ENCODE measurements at places on chromosomes 16 and 17.

- DNase-seq = no peak
Observed at GRCh38 chr17:81306491-81306890, 11.4 kb upstream of the SLC38A10 start.

DNA sequence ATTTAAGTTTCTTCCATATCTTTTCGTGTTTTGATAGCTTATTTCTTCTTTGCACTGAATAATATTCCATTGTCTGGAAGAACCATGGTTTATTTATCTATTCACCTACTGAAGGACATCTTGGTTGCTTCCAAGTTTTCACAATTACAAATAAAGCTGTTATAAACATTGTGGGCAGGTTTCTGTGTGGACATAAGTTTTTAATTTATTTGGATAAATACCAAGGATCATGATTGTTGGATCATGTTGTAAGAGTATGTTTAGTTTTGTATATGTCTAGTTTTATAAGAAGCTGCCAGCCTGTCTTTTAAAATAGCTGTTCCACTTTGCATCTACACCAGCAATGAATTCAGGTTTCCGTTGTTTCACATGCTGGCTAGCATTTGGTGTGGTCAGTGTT is 339.4 kb downstream of the CDH11 start:
- DNase-seq = no peak

DNA sequence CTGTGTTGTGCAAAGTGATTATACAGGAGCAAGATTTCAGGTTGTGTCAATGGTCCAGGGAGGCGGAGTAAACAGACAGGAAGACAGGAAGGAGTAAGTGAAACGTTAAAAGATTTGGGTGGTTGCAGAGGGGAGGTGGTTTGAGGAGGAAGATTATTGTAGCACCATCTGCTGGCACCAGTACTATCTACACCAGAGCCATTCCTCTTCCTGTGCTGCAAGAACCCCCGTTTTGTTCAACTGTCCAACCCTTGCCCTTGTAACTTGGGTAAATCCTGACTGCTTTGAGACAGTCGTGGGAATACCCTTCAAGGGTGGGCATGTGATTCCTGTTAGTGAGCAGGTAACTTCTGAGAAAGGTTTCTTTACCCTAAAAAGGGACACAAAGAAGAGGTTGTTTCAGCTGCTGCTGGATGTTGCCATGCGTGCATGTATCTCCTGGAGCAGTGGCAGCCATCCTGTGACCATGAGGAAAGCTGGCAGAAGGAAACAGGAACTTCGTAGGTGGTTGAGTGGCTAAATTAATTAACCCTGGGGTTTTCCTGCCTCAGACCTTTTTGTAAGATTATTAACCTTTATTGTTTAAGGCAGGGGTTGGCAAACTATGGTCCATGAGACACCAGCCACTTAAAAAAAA is 124.1 kb downstream of the PRKCA start:
- no peak for DNase-seq

- no peak for DNase-seq
Observed at GRCh38 chr17:38748149-38748891, at the start of gene PCGF2. Gene PCGF2, minus strand, starts transcription at chr17:38748336. Its CDS starts 7,934 bp downstream, at chr17:38740402.

DNA sequence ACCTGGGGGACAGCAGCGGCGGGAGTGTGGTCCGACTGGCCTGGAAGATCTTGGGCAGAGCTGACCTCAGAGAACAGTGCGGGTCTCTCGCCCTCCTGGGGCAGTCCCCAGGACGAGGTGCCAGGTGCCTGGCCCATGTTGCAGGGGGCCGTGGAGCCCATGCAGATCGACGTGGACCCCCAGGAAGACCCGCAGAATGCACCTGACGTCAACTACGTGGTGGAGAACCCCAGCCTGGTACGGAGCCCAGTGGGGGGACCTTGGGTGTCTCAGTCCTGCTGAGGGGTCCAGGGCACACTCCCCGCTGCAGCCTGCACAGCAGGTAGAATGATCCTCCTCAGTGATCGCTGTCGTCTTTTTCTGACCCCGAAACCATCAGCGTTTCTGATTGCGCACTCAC is 1.4 kb downstream of the GPS1 start:
- DNase-seq = no peak

DNA sequence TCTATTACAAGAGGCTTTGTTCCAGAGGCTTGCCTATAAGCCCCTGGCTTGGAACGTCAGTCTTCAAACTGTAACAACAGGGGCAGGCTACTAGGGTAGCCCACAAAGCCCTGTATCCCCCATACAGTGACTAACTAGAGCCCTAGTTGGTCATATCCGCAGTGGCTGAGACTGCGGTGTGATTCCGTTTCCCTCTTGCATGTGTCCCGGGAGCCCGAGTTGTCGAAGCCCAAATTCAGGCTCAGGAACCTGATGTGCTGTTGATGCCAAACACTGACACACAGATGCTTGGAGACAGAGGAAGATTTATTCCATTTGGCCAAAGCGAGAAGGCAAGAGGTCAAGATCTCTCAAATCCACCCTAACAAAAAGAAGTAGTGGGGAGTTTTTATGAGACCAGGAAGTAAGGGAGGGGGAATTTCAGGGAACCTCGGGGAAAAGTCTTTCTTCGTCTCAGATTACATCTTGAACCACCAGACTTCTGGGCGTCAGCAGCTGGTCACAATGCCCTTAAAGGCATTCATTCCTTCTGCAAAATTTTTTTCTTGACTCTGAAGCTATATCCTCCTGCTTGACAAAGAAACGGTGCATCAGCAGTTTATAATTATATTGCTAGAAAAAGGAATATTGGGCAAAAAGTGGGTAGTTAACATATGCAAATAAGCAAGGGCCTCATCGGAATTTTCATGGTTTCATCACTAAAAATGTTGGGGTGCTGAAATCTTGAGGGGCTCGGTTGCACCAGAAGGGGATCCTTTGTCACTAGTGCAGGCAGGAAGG is 879 bp downstream of the SLFN5 start:
- no peak for DNase-seq

- no peak for DNase-seq
Observed at GRCh38 chr17:76273445-76274111, 8.4 kb downstream of the UBALD2 start.

Data from substantia nigra (tissue), 51 donors.